ENCODE measurements at places on chromosomes 2 and 18. TPM values are rescaled to one million over a fixed set of nuclear protein-coding genes. Genes with fewer than 3 reads are reported as not detected.

- H3K27me3 ChIP-seq, result no peaks in the 10 kb centered on the region
- DNase-seq, result no peak
- no peaks in the 10 kb centered on the region for H3K4me1 ChIP-seq
- no peak overlapping the region for H3K27ac ChIP-seq
- no peak overlapping the region for H3K4me3 ChIP-seq
Observed at GRCh38 chr18:8948471-8949149, 153.9 kb upstream of the NDUFV2 start.

- no peaks in the 10 kb centered on the region for H3K27me3 ChIP-seq
- H3K27ac ChIP-seq, result no peak overlapping the region
- no peak overlapping the region for H3K4me3 ChIP-seq
- no peaks in the 10 kb centered on the region for H3K36me3 ChIP-seq
- H3K4me1 ChIP-seq, result no peaks in the 10 kb centered on the region
Observed at GRCh38 chr2:191719938-191720337, 42.0 kb downstream of the NABP1 start.

DNA sequence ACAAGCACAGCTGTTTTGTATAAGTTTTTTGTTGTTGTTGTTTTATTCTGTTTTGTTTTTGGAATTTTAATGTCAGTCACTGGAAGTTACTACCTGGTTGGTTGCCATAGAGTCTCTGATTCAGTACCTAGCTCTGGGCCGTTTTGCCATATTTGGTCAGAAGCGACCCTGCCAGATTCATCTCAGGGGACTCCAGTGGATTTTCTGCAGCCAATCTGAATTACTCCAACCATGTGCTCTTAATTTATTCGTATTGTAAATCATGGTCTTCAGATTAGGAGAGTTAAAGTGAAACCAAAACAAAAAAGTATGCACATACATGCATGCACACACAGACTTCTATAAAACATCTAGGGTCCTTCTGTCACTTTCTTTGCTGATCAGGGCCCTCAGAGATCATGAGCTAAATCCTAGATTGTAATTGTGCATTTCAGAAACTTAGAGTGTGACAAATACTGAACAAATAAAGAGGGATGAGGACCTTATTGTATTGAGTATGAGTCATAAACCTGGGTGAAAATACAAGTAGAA is 317.4 kb upstream of the UBE2E3 start:
- no peaks in the 10 kb centered on the region for H3K27me3 ChIP-seq
- H3K4me3 ChIP-seq, result no peak overlapping the region
- H3K27ac ChIP-seq, result no peak overlapping the region
- no peak for DNase-seq

LRRC30 gene
- not detected for total RNA-seq

MTERF4 gene
- total RNA-seq, result 20.6 TPM

CDH2 gene
- 205 TPM for total RNA-seq

DNA sequence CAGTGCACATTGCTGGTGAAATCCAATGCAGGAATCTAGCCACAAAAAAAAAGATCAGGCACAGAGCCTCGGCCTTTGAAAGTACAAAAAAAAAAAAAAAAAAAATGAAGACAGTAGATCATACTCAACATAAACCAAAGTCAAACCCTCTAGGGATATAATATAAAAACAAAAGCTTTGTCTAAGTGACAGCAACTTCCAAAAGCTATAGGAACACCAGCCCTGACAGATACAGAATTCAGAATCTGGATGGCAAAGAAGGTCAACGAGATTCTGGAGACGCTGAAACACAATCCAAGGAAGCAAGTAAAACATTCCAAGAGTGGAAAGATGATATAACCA is 54.0 kb upstream of the SCN1A start:
- H3K4me3 ChIP-seq, result no peak overlapping the region
- H3K27ac ChIP-seq, result no peak overlapping the region
- no peaks in the 10 kb centered on the region for H3K4me1 ChIP-seq
- H3K27me3 ChIP-seq, result no peaks in the 10 kb centered on the region
- H3K36me3 ChIP-seq, result no peaks in the 10 kb centered on the region
